ENCODE measurements at places on chromosomes 16 and 17.

GRCh38 chr17:14875557-14876412 is 389.3 kb downstream of the PMP22 start:
- no peak for DNase-seq

GRCh38 chr17:51736356-51736755 is 422.2 kb downstream of the CA10 start:
- no peak for DNase-seq

- no peak for DNase-seq
These were observed 2.3 kb upstream of the CLUH start for GRCh38 chr17:2713881-2714280.

- no peak for DNase-seq
These were observed 18.5 kb downstream of the FCSK start for GRCh38 chr16:70472786-70473433.

DNA sequence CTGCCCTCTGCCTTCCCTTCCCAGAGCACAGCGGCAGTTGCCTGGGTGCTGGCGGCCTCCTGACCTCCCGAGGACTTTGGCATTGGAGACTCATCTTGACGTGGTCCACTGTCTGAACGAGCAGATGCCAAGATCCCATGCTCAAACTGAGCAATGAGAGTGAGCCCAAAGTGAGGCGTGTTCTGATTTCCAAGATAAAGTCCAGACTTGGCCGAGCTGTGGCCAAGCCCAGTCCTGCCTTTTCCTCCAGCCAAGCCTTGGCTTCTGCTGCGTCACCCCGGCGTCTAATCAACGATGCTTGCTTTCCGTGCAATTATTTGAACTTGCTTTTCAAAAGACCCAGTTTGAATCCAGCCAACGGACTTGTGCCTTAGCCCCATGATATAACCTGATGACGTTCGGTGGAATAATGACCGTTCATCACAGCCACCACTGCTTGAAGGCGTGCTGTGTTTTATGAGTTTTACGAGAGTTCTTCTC is 179.2 kb downstream of the IRF8 start:
- DNase-seq, result no peak

Measured in erythroblast (primary cell).